Neural crest cell (in vitro differentiated cells): ENCODE measurements at places on chromosomes 2 and 18.

GRCh38 chr2:176270100-176270750 lies 983 bp downstream of the MTX2 start:
- no peak for DNase-seq

DNA sequence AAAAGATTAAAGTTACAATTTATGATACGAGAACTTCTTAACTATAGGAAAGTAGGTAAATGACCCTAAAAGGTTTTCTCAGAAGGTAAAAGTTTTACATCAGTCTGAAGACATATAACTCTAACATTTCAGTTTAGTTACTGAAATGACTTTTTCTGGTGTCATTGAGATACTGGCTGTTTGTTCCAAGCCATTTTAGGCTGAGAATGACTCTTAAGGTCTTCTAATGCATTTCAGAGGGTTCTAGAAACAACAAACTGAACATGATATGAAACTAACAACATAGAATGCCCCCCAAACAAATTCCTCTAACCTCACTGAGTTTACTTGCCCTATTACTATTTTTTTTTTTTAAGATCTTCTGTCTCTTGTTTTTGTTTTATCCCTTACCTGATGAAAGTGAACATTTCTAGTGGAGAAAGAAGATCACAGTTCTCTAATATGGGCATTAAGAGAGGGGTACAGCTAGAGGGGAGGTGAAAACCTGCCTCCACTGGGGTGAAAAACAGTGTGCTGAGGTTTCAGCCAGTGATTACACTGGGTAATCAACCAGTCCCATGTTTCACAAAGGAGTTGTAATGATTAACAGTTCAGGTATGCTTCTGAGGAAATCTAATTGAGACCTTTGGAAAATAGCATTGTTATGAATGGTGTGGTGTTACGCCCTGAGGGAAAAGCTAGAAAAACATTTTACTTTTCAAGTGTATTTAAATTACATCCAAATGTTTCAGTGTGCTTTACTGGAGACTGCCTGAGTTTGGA lies 11.2 kb downstream of the NABP1 start:
- no peak for DNase-seq

DNA sequence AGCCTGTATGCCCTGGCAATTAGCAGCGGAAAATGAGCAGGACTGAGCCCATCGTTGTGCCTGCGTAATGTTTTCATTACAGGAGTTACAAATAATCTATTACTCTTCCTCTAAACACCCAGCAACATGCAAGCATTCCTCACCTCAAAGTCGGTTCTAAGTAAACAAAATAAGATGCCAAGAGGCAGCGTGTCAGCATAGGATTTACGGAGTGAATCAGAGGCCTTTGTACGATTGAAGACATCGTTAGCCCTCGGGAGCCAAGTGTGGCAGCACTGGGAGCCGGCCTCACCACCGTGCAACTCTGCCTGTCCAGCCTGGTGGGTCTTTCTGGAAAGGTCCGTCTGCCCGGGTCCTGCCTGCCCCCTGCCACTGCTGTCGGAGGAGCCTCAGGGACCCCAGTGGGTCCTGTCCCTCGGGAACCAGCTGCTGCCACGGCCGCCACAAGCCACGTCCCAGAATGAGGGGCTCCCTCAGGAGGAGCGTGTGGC lies 80.1 kb upstream of the CTDP1 start:
- DNase-seq = no peak

GRCh38 chr2:43073401-43073825 lies 153.0 kb downstream of the ZFP36L2 start:
- no peak for DNase-seq

GRCh38 chr2:1371082-1371481 lies 42.2 kb upstream of the TPO start:
- no peak for DNase-seq

GRCh38 chr2:46720592-46721185 lies 194.9 kb downstream of the MCFD2 start:
- DNase-seq = no peak

GRCh38 chr2:43004879-43005244 lies 212.5 kb upstream of the HAAO start:
- no peak for DNase-seq

DNA sequence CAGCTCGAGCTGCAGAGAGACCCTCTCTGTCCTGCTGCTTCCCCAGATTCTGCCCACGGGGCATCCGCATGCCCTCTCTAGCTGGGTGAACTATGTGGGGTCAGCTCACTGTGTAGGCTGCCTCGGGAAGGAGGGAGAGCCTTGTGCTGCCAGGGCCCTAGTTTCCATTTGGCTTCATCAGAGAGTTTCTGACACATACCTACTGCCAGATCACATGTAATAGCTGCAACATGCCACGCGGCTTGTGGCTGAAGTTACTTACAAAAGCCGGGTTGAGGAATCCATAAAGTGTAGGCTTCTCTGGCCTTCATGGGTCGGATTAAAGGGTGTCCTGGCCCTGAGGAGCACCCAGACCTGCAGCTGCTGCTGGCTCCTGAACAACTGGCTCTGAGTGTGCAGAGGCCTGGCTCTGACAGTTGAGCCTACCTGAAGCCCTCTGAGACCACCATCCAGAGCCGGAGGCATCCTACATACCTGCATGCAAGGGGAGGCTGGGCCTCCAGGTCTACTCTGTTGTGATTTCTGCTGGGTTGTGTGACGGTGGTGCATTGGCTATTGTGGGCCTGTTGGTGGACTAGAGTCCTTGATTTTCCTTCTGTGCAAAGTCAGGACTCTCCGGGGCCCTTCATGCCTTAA lies 130.0 kb downstream of the SH3RF3 start:
- DNase-seq = no peak

GRCh38 chr2:100831158-100831750 lies 11.3 kb downstream of the NPAS2 start:
- no peak for DNase-seq

- no peak for DNase-seq
Measured at GRCh38 chr2:206585335-206585734, 57.0 kb upstream of the FAM237A start.

DNA sequence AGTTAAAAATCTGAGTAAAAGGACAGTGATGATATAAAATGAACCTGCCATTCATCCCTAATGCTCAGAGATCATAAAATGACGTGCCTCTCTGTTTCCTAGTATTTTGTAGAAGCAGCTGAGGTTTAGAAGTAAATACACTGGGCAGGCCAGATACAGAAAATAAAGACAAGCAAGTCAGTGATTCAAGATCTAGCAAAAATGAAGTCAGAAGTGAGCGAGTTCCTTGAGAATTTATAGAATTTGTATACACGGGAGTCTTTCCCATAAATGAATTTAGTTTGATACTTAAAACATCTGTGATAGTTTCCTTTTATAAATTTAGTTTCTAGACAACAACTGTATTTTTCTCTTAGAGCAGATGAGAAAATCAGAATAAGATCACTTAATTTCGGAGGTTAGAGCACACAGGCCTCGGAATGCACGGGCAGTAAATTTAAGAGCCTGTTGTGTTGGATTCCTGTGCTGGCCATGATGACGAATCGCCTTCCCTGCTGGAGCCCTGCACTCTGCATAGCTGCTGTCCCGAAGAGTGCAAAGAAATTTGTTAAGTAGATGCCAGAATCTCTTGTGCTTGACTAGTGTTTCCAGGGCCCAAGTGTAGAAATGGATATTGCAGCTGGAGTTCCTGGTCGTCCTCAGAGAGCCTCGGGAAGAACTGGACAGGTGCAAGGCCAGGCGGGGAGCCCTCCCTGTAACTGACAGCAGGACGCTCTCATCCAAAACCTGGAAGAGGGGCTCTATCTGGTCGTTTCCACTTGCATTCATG lies 83.7 kb upstream of the RBM44 start:
- DNase-seq = no peak

GRCh38 chr2:102983786-102984185 lies 222.0 kb downstream of the TMEM182 start:
- no peak for DNase-seq

DNA sequence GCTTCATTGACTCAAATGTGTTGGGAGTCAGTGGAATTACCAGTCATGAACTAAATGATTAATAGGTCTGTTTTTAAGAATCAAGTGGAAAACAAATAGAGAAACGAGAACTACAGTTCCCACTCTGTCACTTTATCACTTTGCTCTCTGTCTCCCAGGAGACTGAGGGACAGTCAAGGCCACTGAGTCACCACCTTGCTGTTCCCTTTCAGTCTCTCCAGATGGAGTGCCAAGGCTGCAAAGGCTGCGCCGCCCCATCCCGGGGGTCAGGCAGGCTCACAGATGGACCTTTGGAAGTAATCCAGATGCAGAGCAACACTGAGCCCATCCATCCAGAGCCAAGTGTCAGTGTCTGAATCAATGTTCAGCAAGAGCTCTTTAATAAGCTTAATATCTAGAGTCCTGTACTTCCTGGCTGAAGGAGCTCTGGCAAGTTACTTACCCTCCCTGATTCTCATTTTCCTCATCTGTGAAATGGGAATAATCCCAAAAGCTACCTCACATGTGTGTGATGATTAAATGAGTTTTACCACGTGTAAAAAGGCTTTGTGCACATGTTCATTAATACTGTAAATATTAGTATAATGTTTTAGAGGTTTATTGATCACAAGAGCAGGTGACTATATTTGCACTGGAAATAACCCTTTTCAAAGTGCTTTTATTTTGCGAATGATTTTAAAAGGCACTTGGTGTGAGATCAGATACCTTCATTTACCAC lies 43.0 kb upstream of the EFEMP1 start:
- DNase-seq = no peak

GRCh38 chr2:241752253-241752652 lies 17.8 kb downstream of the D2HGDH start:
- DNase-seq = no peak

- DNase-seq = no peak
Measured at GRCh38 chr2:172428832-172429210, 1.4 kb downstream of the ITGA6 start.

- DNase-seq = no peak
Measured at GRCh38 chr2:225797394-225797793, 397.9 kb downstream of the NYAP2 start.

DNA sequence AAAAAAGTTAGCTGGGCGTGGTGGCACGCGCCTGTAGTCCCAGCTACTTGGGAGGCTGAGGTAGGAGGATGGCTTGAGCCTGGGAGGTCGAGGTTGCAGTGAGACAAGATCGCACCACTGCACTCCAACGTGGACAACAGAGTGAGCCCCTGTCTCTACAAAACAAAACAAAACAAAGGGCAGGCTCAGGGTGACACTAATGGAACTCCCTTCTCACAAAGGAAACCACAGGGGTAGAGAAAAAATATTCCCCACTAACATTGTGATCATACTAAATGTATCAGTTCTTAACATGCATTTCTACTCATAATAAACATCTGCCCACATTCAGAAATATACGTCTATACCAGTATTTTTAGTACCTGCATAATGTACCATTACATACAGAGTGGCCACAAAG lies 21.1 kb downstream of the STAM2 start:
- DNase-seq = no peak

GRCh38 chr18:7206217-7206616 lies 24.7 kb upstream of the LRRC30 start:
- DNase-seq = no peak

DNA sequence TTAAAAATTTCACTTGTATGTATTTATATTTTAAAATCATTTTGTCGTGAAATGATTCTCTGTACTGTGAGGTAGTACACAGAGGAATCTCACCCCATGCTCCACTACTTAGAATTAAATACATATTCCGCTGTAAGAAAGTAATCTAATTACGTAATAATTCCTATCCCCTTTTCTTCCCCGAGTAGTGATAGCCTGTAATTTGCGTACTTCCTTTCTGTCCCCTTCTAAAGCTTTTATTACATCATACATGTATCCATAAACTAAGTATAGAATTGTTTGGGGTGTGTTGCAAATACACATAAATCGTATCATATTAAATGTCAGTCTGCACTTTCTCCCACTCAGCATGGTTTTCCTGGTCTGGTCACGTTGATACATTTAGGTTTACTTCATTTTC lies 12.4 kb upstream of the CHCHD5 start:
- no peak for DNase-seq

DNA sequence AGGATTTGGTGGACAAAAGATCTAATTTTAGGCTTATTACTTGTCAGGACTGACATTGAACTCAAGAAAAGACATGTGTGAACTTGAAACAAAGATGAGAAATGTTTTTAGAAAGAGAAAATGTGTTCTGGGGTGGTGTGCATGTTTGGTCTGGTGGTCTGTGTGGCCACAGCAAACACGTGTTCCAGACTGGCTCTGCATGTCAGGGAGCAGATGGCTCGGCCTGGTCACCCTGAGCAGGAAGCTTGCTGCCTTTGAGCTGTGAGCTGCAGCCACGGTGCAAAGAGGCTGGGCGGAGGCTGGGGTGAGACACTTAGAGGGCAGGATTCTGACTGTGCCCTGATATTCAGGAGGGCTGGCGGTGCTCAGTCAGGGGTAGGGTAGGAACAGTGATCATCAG lies 186.1 kb downstream of the CTIF start:
- no peak for DNase-seq

- no peak for DNase-seq
Measured at GRCh38 chr18:45727068-45727467, 3.1 kb downstream of the SLC14A1 start.

DNA sequence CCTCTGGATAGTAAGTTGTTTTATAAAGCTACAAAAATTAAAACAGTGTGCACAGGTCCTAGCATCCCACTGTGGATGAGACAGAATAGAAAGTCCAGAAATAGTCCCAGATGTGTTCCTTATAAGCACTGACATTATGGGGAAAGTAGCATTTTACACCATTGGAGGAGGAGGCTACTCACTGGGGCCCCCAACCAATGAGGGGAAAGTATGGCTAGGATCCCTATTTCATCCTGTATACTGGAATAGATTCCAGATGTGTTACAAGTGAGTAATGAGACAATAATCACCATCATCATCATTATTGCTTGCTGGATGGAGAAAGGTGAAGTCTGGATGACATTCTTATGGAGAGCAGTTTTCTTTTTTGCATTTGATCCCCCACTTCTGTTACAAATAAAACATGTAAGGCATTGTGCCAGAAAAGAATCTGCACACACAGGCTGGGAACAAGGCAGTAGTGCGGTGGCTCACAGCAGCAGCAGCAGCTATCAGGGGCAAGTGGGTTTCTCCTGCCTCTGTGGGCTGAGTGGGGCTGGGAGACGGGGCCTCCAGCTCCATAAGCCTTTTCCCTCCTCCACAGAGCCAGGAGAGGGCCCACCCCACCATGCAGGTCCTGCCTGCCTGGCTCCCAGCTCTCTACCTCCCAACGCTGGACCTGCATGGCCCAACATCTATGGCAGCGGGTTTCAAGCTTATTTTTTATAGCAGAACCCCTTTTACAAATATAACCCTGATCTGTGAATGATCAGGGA lies 5.0 kb downstream of the ARID5A start:
- no peak for DNase-seq

DNA sequence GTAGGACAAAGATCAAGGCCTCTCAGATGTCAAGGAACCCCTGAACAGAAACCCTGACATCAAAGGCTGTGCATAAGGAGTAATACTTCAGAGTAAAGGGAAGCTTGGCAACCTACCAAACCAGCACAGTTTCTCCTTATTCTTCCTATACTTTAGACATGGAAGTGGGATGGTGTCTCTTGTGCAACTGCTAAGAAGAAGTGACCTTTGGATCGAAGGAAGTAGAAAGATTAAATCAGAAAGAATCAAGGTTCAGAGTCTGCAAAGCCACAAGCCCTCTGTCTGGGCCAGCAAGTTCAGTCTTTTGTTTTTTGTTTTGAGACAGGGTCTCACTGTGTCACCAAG lies 66.2 kb upstream of the SLC39A10 start:
- DNase-seq = no peak

DNA sequence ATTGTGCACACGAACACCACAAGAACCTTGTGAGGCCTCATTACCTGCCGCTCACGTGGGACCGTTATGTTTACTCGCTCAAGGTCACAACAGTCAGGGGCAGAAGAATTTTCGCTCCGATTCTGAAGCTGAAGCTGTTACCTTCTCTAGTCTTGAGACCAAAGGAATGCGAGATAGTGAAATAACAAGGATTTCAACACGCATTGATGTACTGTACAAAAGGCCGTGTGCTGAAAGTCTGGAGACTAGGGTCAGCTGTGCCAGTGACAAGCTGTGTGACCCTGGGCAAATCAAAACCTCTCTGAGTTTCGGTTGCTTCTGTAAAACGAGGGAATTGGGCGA lies 583 bp downstream of the NEMP2 start:
- DNase-seq = no peak
